NCI-H1048 (cell line): ENCODE measurements at places on chromosomes 3 and 15.
A peak's percentile ranks its signal among the peaks of the same experiment; 100 is the strongest.

- DNase-seq: no peak
Measured at GRCh38 chr3:10764259-10765051, 51.6 kb upstream of the SLC6A11 start.

GRCh38 chr15:70046679-70047369 lies 50.9 kb downstream of the TLE3 start:
- DNase-seq: no peak

GRCh38 chr3:179036226-179036625 lies 35.4 kb downstream of the ZMAT3 start:
- no peak for DNase-seq

- DNase-seq: peak; percentile 27
Measured at GRCh38 chr3:122392868-122393844, 9.2 kb downstream of the FAM162A start.

GRCh38 chr15:55829826-55830225 lies 86.9 kb upstream of the PRTG start:
- DNase-seq: no peak

GRCh38 chr3:134797741-134798451 lies 2.8 kb downstream of the EPHB1 start:
- DNase-seq: no peak
